HEK293T (cell line): ENCODE measurements at places on chromosomes 7 and 10.
A peak's percentile ranks its signal among the peaks of the same experiment; 100 is the strongest.

DNA sequence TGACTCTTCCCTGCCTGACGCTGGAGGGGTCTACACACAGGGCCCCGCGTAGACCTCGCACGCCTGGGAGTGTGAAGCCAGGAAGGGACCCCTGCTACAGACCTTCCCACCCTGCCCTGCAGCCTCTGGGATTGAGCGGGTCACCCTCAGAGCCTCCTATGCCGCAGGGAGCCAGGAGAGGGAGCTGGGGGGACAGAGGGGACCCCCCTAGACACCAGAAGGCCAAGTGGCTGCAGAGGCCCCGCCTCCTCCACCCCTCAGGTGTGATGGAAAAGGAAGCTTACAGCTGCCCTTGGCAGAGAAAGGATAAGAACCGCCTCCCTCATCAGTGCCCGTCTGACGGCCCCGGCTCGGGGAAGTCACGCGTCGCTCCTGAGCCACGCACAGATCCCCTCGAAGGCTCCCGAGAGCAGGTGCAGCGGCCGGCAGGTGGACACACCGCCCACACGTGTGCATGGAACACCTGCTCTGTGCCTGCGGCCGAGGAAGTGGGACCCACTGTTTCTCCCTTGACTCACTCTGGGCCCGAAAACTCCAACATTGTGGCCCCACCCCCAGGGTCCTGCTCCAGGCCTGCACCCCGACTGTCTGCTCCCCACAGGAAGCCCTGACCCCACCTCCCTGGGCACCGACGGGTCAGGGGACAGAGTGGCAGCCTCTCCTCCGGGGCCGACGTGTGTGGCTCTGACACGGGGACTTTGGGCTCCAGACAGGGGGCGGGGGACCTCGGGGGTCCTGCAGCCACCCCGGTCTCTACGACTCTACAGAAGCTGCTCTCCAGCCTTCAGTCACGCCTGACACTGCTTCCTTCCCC lies 73.3 kb downstream of the MICALL2 start:
- DNase-seq, result no peak

GRCh38 chr10:133235265-133235855 lies 2.3 kb upstream of the VENTX start:
- DNase-seq, result no peak

DNA sequence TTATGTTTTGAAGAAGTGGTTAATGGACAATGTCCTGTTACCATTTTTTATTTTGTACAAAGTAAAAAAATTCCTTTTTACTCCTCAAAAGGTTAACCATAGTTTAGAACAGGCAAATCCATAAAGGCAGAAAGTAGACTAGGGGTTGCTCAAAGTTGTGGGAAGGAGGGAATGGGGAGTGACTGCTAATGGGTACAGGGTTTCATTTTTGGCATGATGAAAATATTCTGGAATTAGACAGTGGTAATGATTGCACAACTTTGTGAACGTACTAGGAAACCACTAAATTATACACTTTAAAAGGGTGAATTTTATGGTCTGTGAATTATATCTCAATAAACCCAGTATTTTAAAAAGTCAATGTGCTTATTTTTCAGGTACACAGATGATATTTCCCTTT lies 35.4 kb upstream of the CDK14 start:
- no peak for DNase-seq

GRCh38 chr7:151053096-151053495 lies 4.6 kb downstream of the CDK5 start:
- DNase-seq, result no peak

DNA sequence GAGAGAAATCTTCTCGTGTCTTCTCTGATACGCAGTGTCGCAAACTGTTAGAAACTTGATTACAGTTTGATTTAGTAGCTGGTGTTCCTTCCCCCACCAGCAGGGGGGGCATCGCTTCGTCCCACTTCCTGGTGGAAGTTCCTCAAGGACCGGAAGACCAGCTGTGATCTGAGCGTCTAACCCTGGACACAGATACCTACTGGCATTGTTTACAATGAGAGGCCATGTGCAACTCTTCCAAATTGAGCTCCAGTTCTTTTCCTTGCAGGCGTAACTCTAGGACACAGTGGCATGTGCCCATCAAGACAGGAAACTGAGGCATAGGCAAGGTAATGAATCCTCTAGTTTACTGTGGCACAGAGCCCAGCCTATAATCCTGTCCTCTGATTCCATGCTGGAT lies 219.0 kb downstream of the CCDC3 start:
- peak; percentile 76 for DNase-seq

DNA sequence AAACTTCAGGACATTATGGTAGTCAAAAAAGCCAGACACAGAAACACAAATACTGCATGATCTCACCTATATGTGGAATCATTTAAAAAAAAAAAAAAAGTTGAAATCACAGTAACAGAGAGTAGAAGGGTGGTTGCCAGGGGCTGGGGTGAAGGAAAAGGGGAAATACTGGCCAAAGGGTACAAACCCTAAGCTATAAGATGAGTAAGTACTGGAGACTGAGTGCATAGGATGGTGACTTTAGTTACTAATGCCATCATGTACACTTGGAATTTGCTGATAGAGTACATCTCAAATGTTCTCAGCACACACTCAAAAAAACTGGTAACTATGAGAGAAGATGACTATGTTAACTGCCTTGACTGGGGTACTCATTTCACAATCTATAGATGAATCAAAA lies 39.9 kb downstream of the JCAD start:
- no peak for DNase-seq

- DNase-seq, result no peak
Measured at GRCh38 chr10:58305821-58306220, 29.0 kb upstream of the UBE2D1 start.

- DNase-seq, result no peak
Measured at GRCh38 chr7:97218767-97219166, 101.3 kb downstream of the SDHAF3 start.

GRCh38 chr7:108808549-108809266 lies 239.0 kb downstream of the DNAJB9 start:
- no peak for DNase-seq

- DNase-seq, result no peak
Measured at GRCh38 chr10:97538839-97539238, 33.7 kb upstream of the ANKRD2 start.

DNA sequence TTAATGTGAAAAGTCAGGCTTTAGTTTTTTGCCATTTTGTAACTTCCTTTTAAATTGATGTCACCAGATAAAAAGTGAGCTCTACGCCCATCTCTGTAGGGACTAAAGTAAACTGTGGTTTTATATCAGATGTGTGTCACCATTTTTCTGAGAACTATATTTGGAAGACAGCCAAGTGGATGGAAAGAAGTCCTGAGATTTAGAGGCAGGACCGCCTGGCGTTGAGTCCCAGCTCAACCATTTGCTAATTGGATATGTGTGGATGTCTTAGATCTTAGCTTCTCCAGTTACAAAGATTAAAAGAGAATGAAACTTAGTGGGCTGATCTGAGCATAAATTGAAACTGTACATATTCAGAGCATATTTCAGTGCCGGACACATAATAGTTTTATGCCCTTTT lies 691.6 kb upstream of the CELF2 start:
- DNase-seq, result no peak

DNA sequence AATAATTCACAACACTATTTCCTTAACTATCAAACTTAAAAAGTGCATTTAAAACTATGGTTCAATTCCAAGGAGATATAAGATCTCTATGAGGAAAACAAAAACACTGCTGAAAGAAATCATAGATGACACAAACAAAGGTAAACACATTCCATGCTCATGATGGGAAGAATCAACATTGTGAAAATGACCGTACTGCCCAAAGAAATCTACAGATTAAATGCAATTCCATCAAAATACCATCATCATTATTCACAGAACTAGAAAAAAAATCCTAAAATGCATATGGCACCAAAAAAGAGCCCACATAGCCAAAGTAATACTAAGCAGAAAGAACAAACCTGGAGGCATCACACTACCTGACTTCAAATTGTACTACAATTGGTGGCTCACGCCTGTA lies 159.9 kb upstream of the EEPD1 start:
- DNase-seq, result no peak

GRCh38 chr7:130386876-130387275 lies 6.6 kb downstream of the CPA1 start:
- DNase-seq, result no peak

DNA sequence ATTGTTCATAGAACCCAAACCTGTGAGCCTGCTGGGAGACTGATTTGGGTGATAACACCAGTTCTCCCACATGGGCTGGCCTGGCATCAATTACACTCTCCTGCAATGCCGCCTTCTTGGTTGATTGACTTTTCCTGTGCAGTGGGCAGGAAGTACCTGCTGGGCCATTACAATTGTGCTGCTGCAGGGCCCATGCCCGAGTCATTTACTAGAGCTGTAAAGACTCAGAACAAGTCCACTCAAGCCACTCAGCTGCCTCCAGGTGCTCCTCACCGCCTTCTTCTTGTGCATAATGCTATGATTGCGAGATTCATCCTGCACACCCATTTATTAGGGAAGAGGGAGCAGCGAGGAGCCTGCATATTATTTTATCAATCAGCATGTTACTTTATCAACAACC lies 264.0 kb downstream of the TCERG1L start:
- no peak for DNase-seq

GRCh38 chr10:90960355-90960814 lies 39.5 kb upstream of the ANKRD1 start:
- no peak for DNase-seq

DNA sequence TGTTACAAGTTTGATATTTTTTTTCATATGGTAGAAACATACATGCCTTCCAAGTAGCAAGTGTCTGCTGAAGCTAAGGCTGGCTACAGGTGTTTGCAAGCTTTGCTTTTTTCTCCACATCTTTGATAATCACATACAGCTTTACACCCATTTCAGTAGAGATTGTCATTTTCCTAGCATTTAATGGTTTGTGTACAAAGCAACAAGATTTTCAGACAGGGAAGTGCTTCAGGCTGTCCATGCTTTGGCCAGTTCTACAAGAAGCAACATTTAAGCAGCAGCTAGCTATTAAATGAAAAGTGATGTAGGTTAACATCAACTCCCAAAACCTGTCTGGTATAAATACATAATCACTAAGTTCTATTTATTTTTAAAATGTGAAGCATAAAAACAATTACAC lies 2.3 kb downstream of the HDAC9 start:
- no peak for DNase-seq

DNA sequence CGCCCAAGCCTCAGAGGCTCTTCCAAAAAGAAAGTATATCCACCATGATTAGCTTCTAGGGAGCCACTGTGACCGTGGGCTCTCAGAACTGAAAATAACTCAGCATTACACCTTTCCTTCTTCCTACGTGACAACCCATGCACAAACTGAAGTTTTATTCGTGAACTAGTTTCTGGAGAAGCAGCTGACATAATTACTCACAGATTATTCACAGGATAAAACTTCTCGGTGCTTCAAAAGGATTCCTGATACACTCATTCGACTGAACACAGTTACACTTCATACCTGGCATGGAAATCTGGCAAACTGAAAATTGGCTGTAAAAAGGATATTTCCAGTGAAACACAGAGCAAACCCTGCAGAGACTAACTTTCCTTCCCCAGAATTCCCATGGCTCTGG lies 139.2 kb upstream of the PTER start:
- DNase-seq, result no peak

- DNase-seq, result no peak
Measured at GRCh38 chr10:124894569-124895215, 47.2 kb upstream of the ZRANB1 start.

DNA sequence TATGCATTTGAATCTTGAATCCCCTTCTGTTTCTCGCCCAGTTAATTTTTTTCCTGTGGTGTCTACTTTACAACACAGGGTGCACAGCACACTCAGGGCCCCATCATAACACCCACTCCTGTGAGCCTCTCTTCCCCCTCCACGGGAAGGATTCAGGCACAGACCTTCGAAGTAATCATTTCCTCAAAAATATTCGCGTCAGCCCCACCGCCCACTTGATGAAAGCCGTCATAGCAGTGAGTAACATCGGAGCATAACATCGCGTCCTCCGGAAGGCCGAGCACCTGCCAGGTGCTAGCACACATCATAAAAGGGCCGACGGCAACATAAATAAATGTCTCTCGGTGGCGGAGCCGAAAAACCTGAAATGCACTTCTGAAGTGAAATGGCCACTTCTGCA lies 201.7 kb upstream of the ADARB2 start:
- no peak for DNase-seq

- no peak for DNase-seq
Measured at GRCh38 chr7:100163006-100163531, 4.5 kb upstream of the TRAPPC14 start.

GRCh38 chr10:77070346-77070745 lies 567.3 kb downstream of the KCNMA1 start:
- no peak for DNase-seq

DNA sequence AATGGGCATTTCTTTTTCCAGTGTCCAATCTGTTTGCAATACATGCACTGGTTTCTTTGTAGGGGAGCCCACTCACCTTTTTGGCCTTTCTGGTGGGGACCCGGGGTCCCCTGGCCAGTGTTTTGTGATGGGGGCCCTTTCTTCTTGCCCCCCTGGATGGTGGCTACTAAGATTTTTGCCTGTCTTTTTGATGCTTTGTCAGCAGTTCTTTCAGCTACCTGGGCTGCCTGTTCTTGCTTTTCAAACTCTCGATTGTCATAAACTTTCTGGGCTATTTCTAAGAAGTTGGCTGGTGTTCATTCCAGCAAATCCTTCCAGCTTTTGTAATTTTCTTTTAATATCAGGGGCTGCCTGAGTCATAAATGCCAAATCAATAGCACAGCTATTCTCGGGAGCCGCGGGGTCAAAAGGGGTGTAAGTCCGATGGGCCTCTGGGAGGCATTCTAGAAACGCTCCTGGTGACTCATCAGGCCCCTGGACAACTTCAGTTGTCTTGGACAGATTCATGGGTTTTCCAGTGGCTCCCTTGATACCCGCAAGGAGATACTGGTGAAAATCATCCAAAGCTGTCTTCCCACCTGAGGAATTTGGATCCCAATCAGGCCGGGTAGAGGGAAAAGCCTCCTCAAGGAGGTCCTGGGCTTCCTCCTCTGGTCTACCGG lies 79.0 kb downstream of the PRR15 start:
- no peak for DNase-seq

GRCh38 chr10:124069341-124070264 lies 23.8 kb downstream of the CHST15 start:
- DNase-seq, result no peak

- DNase-seq, result no peak
Measured at GRCh38 chr7:45978731-45979211, 57.7 kb upstream of the IGFBP3 start.

- no peak for DNase-seq
Measured at GRCh38 chr10:22931948-22932347, 4.1 kb downstream of the ARMC3 start.
